H1 (cell line): ENCODE measurements at places on chromosomes 3 and 15. TPM values are rescaled to one million over a fixed set of nuclear protein-coding genes. Genes with fewer than 3 reads are reported as not detected.

The MESP2 gene
- total RNA-seq, result 0.35 and 0.38 TPM in 2 replicates

The RTP1 gene
- 3.0 and 3.2 TPM in 2 replicates for total RNA-seq

The FETUB gene
- not detected in 2 replicates for total RNA-seq

The MAGI1 gene
- 77.9 and 78.0 TPM in 2 replicates for total RNA-seq

DNA sequence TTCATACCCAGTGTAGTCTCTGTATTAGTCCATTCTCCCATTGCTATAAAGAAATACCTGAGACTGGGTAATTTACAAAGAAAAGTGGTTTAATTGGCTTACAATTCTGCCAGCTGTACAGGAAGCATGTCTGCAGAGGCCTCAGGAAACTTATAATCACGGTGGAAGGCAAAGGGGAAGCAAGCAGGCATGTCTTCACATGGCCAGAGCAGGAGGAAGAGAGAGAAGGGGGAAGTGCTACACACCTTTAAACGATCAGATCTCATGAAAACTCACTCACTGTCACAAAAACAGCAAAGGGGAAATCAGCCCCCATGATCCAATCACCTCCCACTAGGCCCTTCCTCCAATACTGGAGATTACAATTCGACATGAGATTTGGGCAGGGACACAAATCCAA, 6.3 kb upstream of the PARP14 start:
- no peak overlapping the region for H3K4me3 ChIP-seq
- DNase-seq, result no peak
- H3K27me3 ChIP-seq, result no peaks in the 10 kb centered on the region; the same call in 1 of the 2 replicates
- no peak overlapping the region for H3K27ac ChIP-seq
- H3K4me1 ChIP-seq, result peaks cover 2% of the 10 kb centered on the region; the same call in 1 of the 2 replicates
- no peaks in the 10 kb centered on the region for H3K36me3 ChIP-seq

The SKIC8 gene
- 44.2 and 44.7 TPM in 2 replicates for total RNA-seq

- no peak overlapping the region for H3K4me3 ChIP-seq
- no peaks in the 10 kb centered on the region for H3K4me1 ChIP-seq
- H3K27ac ChIP-seq, result no peak overlapping the region
- no peaks in the 10 kb centered on the region for H3K27me3 ChIP-seq
- DNase-seq, result no peak
Observed at GRCh38 chr3:38354588-38355330, 8.2 kb downstream of the XYLB start.

DNA sequence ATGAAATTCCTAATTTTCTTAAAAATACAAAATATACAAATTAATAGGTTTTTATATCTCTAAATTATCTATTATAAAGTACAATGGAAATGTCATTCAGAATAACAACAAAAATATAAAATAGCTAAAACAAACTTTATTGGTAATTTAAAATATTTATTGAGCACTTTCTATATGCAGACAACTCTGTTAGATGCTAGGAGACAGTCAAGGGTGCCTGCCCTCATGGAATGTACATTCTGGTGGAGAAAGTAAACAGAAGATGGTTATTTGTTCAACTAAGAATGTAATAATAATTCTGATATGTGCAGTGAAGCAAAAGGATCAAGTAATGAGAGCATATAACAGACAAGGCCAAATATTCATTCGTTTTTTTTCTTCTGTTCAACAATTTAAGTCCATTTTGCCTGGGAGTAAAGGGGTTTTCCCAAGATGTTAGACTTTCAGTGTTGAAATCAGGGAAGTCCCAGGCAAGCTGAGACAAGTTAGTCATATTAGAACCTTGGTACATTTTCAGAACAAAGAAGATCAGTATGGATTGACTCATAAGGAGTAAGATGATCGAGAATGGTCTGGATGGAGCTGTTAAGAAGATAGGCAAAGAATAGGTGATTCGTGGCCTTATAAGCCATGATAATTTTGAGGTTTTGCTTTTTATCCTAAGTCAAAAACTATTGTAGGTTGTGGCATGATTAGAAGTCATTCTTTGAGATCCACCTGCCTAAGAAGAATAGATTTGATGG, 150.2 kb upstream of the MLF1 start:
- no peaks in the 10 kb centered on the region for H3K27me3 ChIP-seq
- no peaks in the 10 kb centered on the region for H3K36me3 ChIP-seq
- H3K27ac ChIP-seq, result no peak overlapping the region
- H3K4me3 ChIP-seq, result no peak overlapping the region
- H3K4me1 ChIP-seq, result no peaks in the 10 kb centered on the region

DNA sequence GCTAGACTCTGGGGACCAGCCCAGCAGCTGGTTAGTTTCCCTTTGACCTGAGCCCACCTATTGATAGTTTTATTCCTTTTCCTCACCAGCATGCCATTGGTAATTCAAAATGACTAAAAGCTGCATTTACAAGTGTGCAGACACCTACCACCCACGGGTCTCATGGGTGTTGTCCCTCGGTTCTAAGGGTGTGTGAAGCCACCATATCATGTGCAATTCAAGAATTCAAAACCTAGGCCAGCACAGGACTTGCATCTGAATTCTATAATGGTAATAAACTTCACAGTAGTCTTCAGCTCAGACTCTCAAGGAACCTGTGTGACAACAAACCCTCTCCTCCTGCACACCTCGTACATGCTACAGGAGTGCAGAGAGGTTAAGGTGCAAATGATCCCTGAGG, 55.3 kb downstream of the NTRK3 start:
- no peak overlapping the region for H3K27ac ChIP-seq
- no peaks in the 10 kb centered on the region for H3K4me1 ChIP-seq
- DNase-seq, result no peak
- no peaks in the 10 kb centered on the region for H3K36me3 ChIP-seq

DNA sequence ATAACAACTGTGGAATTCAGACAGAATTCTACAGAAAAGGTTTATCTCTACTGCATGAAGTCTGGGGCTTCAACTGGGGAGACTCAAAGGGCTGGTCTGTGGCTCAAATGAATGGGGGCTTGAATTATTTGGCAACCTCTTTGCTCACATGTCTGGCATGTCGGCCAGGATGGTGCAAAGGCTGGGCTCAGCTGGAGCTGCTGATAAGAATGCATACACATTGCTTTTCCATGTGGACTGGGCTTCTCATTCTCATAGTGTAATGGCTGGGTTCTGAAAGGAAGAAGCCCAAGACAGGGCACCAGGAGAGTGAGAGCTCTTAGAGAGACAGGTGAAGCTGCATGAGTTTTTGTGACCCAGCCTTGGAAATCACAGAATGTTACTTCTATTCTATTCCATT, 194.3 kb upstream of the SGO1 start:
- DNase-seq, result no peak
- no peaks in the 10 kb centered on the region for H3K36me3 ChIP-seq
- H3K27ac ChIP-seq, result no peak overlapping the region
- peaks cover 4% of the 10 kb centered on the region; the same call in 1 of the 2 replicates for H3K4me1 ChIP-seq
- H3K4me3 ChIP-seq, result no peak overlapping the region
- H3K27me3 ChIP-seq, result no peaks in the 10 kb centered on the region

DNA sequence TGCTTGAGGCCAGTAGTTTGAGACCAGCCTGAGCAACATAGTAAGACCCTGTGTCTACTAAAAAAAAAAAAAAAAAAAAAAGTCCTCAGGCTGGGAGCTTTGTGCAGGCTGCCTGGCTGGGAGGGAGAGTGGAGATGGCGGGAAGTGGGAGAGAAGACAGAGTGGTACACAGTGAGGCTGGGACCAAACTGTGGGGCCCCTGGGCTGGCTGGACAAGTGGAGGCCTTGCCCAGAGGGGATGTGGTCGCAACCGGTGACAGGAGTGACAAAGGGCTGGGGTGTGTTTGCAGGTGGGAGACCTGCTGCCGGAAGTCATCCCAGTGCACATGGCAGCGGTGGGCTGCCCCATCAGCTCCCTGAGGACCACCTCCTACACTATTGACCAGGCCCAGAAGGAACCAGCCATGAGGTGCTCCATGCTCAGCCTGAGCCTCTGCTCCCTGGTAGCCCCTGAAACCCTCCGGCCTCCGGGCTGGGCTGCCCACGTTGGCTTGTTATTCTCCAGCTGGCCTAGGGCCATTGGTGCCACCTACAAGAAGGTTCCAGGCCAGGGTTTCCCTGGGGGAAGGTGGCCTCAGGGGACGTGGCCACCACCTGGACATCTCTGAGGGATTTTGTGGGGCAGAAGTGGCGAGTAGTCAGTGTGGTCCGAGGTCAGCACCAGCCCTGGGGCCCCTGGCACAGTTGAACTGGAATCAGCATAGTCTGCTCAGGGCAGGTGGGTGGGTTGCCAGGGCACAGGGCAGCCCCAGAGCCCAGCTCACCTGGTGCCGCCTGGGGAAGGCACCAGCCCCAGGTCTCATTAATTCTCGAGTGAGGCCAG, 22.7 kb downstream of the ACAA1 start:
- no peak for DNase-seq
- H3K4me1 ChIP-seq, result no peaks in the 10 kb centered on the region
- no peaks in the 10 kb centered on the region for H3K27me3 ChIP-seq
- H3K4me3 ChIP-seq, result no peak overlapping the region
- H3K36me3 ChIP-seq, result no peaks in the 10 kb centered on the region
- H3K27ac ChIP-seq, result no peak overlapping the region

DNA sequence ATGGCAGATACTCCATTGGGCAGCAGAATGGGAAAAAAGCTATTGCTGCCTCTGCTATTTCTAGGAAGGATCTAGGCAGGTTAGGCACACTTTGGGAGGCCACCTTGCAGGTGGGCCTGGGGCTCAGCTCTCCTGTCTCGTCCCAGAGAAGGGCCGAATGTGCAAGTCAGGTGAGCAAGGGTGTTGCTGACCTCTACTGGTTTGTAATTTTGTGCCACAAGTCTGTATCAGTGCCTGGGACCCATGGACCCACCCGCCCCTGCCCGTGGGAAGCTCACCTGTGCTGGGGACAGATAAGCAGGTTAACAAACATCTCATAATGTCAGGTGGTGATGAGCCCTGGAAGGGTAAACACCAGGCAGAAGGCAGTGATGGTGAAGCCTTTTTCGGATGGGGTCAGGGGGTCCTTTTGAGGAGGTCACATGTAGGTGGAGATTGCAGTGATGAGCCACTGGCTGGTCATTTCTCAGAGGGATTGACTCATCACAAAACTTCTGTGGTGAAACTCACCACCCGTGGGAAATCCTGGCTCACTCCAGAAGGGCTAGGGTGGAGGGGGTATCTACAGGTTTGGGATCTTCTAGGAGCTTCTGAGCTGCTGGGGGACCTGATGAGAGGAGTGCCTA, 161.3 kb downstream of the KLF13 start:
- peaks cover 2% of the 10 kb centered on the region for H3K4me1 ChIP-seq
- H3K4me3 ChIP-seq, result no peak overlapping the region
- no peak for DNase-seq
- no peak overlapping the region for H3K27ac ChIP-seq
- no peaks in the 10 kb centered on the region for H3K36me3 ChIP-seq
- H3K27me3 ChIP-seq, result peaks cover 20% of the 10 kb centered on the region

The CXCR6 gene
- not detected in 2 replicates for total RNA-seq

DNA sequence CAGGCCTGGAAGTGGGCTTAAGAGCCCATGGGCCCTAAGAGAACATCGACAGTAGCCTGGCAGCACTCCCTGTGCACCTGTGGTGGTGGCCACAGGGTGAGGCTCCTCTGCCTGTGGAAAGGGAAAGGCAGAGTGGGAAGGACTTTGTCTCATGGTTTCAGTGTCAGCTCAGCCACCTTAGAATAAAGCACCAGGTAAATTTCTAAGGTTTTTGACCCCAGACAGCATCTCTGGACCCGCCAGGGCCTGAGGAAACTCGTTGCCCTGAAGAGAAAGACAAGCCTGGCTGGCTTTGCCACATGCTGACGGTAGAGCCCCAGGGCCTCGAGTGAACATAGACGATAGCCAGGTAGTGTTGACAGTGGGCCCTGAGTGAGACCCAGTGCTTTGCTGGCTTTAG, 22.1 kb downstream of the GOLGA6A start:
- no peaks in the 10 kb centered on the region for H3K36me3 ChIP-seq
- no peaks in the 10 kb centered on the region for H3K4me1 ChIP-seq
- no peak for DNase-seq
- no peak overlapping the region for H3K27ac ChIP-seq

GRCh38 chr3:88031642-88032077, 27.1 kb downstream of the CGGBP1 start:
- H3K27ac ChIP-seq, result no peak overlapping the region
- H3K36me3 ChIP-seq, result no peaks in the 10 kb centered on the region
- H3K27me3 ChIP-seq, result no peaks in the 10 kb centered on the region

DNA sequence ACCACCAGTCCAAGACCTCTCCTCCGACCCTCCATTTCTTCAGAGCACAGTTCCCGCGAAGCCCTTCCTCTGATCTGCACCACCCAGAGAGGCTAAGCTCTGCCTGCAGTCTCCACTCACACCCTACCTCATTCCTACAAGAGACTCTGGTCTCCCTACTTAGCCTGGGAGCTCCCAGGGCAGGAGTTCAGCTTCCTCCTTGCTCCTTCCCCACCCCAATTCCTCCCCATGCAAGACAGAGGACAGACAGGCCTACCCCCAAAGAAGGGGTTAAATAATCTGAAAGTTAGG, 12.6 kb upstream of the VIPR1 start:
- no peaks in the 10 kb centered on the region for H3K4me1 ChIP-seq
- no peak overlapping the region for H3K4me3 ChIP-seq
- DNase-seq, result no peak
- H3K36me3 ChIP-seq, result no peaks in the 10 kb centered on the region

DNA sequence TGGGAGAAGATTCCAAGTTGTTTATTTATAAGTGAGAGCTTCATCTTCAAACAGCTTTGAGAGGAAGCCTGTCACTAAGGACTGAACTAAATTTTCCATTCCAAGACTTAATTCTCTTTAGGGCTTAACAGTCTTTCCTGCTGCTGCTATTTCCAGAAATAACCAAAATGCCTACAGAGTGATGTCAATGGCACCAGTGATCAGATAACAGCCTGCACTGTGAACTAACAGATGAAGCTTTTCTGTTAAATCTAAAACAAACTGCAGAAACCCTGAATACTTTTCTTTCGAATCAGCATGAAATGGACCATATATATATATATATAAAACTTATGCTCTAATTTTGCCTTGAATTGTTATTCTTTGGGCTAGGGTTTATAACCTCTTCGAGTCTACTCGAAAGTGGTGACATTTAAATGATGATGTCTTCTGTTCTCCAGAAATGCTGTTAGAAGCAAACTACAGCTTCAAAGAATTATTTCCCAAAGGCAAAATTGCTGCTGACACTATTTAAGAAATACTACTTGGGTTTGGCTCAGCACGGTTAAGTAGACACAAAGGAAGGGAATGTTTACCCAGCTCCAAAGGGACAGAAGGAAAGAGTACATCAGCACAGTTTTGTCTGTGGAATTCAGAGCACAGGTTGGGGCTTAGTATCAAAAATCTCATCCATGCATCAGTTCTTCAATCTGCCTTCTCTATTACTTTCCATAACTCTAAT, 238.5 kb upstream of the LRRN1 start:
- no peak for DNase-seq
- H3K27me3 ChIP-seq, result no peaks in the 10 kb centered on the region
- H3K4me1 ChIP-seq, result no peaks in the 10 kb centered on the region
- H3K4me3 ChIP-seq, result no peak overlapping the region

- no peaks in the 10 kb centered on the region for H3K36me3 ChIP-seq
- no peak overlapping the region for H3K27ac ChIP-seq
- H3K4me3 ChIP-seq, result no peak overlapping the region
- peaks cover 11% of the 10 kb centered on the region; the same call in 1 of the 2 replicates for H3K4me1 ChIP-seq
- H3K27me3 ChIP-seq, result peaks cover 59% of the 10 kb centered on the region
Observed at GRCh38 chr3:196970547-196971093, 2.0 kb upstream of the PIGZ start.
